Naive thymus-derived CD8-positive, alpha-beta T cell (primary cell): ENCODE measurements at places on chromosomes 6 and 20.

DNA sequence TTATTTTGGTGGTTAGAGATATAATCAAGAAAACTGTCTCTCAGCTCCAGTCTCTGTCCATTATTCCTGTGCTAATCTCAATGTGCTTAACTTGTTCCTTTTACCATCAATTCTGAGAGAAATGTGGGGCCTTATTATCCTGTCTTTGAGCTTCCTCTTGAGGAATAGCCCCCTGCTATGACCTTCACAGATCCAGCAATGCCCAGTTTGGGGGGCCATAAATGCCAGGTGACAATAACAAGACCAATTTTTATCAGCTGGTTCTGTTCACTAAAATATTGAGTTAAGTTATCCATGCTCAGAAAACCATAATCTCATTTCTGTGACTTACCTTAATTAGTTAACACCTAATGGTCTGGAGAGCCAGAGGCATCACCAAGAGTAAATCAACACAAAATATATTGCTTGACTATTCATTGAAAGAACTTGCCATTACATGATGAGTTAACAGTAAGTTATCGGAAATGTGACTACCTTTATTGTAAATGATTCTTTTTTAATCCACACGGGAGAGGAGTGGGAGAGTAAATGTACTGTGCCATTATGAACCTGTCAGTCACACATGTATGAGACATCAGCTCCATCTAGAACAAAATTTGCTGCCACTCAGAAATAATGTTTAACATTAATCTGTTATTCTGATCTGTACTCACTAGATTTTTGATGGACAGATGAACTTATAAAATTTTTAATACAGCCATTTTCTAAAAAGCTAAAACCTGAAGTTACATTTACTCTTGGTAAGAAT is 149.7 kb downstream of the ID4 start:
- DNase-seq: no peak

DNA sequence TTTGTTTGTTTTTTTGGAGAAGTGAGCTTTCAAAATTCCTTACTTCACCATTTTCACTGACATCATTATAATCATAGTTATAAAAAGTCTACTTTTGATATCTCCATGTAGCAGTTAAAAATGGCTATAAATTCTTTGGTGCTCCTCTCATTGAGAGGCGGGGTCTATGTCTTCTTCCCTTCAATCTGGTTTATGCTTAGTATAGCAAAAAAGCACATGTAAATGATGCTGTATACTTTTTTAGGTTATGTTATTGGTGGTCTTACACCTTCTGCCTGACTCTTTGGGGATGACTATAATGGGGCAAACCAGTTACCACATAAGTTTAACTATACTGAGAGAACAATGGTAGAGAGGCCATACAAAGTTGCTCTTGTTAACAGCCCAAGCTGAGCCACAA is 289.6 kb downstream of the EPM2A start:
- no peak for DNase-seq

DNA sequence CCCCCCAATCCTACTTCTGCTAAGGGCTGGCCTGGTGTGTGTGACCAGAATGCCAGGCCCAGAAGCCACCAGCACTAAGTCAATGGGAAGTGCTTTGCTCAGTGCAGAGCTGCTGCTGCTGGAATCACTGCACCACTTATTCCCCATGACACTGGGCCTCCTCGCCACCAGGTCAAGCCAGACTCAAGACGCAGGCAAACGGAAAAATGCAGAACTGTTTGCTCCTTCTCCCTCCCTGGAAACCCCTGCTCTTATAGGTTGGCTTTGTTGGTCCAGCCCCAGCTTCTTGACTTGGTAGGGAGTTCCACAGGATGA is 121.9 kb downstream of the PHACTR3 start:
- DNase-seq: no peak

GRCh38 chr20:49775229-49775693 is 37.4 kb upstream of the SLC9A8 start:
- no peak for DNase-seq
